ENCODE measurements at places on chromosomes 7 and 10.

- DNase-seq, result no peak
Measured at GRCh38 chr7:24313777-24314176, 29.8 kb downstream of the NPY start.

- no peak for DNase-seq
Measured at GRCh38 chr10:90847436-90847835, 10.4 kb downstream of the HTR7 start.

- no peak for DNase-seq
Measured at GRCh38 chr7:40884241-40884640, 749.4 kb downstream of the SUGCT start.

GRCh38 chr7:86778271-86778670, 134.6 kb downstream of the GRM3 start:
- DNase-seq, result no peak

DNA sequence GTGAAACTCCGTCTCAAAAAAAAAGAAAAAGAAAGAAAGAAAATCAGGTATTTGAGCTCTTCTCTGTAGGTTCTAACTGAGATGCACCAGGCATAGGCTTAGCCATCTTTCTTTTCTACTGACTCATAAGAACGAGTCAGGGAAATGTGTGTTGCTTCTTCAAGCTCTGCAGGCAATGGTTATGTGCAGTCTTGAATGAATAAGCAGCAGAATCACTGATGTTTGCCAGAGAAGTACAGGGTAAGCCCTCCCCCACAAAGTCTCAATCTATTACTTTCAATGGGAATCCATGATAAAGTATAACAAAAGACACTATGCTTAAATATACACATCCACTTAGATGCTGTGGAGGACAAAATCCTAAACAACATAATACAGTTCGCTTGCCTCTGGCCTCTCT, 239.2 kb downstream of the PARD3 start:
- no peak for DNase-seq

GRCh38 chr7:130359276-130359857, 14.8 kb downstream of the CPA5 start:
- DNase-seq, result no peak

- no peak for DNase-seq
Measured at GRCh38 chr7:155750255-155751125, 61.8 kb downstream of the SHH start.

GRCh38 chr10:97733256-97733655, 3.7 kb upstream of the ZFYVE27 start:
- no peak for DNase-seq

- no peak for DNase-seq
Measured at GRCh38 chr10:127534074-127534473, 15.0 kb upstream of the NPS start.

DNA sequence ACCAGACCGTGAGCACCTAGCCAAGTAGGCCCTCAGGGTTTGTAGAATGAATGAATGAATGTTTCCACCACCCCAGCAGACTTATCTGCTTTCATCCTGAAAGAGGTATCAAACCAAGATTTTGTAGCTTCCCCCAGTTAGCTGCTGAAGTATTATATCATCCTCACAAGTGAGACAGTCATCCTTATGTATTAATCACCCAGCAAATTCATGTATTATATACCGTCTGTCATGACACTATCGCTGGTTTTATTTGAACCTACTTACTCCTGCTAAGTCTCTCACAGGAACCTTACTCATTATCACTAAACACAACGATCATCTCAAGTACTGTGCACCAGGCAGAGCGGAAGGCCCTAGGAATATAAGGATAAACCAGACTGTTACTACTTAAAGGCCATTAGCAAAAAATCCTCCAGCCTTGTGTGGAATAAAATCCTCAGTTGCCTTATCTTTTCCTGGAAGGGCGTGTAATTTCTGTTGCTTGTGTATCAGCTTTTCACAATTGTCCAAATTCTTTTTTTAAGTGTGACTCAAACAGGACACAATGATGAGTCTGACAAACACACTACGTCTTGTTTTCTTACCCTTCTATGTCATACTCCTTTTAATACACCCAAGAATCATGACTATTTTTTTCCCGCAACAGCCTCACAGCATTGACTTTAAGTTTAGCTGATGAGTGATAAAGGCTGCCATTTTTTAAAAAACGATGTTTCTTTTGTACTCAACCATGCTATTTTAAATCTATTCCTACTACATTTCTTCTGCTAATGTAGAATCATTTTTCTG, 176.1 kb upstream of the KLF14 start:
- no peak for DNase-seq

- peak; percentile 8 for DNase-seq
Measured at GRCh38 chr10:73159038-73159648, 8.7 kb downstream of the ECD start.

GRCh38 chr7:27478084-27478483, 184.6 kb downstream of the HIBADH start:
- DNase-seq, result no peak

DNA sequence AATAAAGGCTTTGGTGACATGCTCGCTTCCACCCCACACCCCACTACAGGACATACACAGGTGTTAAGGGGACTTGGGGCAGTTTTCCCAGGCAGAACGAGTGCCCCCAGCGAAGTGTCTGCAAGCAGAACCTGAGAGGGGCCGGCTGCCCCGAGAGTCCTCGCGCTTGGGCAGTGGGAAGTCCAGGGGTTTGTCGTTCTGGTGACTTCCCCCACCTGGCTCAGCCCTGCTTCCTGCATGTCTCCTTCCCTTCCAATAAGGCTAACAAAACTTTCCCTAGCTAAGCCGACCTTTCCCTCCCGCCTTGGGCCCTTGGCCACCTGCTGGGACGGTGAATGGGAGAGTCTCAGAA, 916 bp downstream of the VWA2 start:
- no peak for DNase-seq

- DNase-seq, result no peak
Measured at GRCh38 chr7:94296881-94297280, 97.8 kb upstream of the COL1A2 start.

GRCh38 chr7:48259463-48260280, 88.4 kb downstream of the ABCA13 start:
- DNase-seq, result no peak

DNA sequence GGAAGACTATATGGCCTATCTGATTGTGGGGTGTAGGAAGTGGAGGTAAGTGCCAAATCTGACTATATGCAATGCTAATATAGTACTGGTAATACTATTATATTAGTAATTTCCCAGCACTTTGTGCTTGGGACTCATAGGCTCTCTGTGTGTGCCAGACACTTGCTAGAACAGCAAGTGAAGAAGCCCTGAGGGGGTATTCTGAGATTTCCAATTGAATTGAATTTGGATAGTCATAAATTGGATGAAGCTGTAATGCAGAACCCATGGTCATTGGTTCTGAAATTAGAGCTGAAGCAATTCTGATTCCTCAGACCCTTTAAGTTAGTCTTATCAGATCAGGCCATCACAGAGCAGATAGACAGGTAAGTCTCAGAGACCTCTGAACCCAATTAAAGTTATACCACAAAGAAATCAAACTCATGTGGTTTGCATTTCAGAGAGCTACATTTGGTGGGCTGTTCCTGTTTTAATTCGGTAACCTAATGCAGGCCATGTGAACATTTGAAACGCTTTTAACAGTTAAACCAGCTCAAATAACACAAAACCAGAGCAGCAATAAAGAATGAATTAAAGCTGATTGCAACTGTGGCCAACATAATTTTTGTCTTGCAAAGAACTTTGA, 179.5 kb downstream of the CREB5 start:
- DNase-seq, result no peak

- DNase-seq, result no peak
Measured at GRCh38 chr7:158685693-158686092, 18.9 kb downstream of the NCAPG2 start.

DNA sequence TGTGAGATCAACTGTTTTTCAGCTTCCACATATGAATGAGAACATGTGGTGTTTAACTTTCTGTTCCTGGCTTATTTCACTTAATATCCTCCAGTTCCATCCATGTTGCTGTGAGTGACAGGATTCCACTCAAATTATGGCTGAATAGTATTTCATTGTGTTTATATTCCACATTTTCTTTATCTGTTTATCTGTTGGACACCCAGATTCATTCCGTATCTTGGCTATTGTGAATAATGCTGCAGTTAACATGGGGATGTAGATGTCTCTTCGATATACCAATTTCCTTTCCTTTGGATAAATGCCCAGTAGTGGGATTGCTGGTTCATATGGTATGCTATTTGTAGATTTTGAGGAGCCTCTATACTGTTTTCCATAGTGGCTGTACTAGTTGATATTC, 47.9 kb downstream of the GALNT11 start:
- DNase-seq, result no peak

GRCh38 chr10:32266979-32267378, 80.0 kb downstream of the EPC1 start:
- no peak for DNase-seq

DNA sequence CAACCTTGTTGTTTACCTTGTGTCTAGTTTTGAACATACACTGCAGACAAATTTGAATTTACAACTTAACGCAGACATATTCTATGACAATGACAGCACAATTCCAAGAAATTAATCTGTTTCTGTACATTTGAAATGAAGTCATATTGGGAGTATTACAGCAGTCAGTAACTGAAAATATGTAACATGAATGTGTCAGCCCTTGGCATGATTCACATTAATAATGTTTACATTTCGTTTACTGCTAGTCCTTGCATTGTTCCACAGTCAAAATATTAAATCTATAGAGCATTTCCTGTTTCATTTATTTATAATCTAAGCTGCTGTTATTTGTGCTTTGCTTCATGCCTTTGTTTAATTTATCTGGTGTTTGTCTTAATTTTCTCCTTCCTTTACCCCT, 80.4 kb downstream of the NOC3L start:
- no peak for DNase-seq

GRCh38 chr7:73397521-73398281, 35.9 kb upstream of the FZD9 start:
- DNase-seq, result no peak

GRCh38 chr7:138008588-138009349, 6.9 kb upstream of the CREB3L2 start:
- DNase-seq, result peak; percentile 17

DNA sequence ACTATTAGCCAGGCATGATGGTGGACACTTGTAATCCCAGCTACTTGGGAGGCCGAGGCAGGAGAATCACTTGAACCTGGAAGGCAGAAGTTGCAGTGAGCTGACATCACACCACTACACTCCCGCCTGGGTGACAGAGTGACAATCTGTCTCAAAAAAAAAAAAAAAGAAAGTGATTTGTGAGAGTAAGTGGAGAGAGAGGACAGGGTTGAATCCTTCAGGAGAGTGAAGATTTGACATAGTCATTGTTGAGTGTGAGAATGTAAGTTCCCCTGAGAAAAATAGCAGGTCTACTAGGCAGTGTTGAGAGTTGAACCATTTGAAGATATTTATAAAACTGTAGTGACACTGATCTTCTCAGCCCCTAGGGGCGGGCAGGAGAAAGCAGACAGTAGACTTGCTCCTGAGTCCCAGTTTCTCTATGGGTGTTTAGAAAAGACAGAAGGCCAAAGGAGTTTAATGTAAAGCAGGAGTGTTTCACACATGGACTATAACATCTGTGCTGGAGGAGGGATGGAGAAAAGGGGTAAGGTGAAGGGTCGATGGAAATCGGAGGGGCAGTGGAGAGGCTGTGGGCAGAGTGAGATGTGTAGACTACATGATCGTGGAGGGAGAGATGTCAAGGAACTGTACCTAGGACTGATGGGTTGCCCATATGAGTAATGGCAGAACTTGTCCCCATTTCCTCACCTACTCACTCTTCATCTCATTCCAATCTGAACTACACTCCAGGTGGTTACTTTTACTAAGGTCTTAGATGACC, 13.7 kb upstream of the LAMB4 start:
- no peak for DNase-seq

GRCh38 chr10:61961278-61961677, 59.8 kb downstream of the ARID5B start:
- no peak for DNase-seq

DNA sequence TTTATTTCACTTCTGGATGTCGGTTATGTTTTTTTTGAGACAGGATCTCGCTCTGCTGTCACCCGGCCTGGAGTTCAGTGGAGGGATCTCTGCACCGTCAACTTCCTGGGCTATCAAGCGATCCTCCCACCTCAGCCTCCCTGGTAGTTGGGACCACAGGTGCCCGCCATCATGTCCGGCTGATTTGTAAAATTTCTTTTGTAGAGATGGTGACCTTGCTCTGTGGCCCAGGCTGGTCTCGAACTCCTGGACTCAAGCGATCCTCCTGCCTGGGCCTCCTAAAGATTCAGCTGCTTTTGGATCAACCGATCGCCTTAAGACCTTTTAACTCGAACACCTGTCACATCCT, 606 bp upstream of the RABGEF1 start:
- DNase-seq, result no peak

GRCh38 chr10:77820349-77820748, 106.2 kb downstream of the DLG5 start:
- DNase-seq, result no peak

DNA sequence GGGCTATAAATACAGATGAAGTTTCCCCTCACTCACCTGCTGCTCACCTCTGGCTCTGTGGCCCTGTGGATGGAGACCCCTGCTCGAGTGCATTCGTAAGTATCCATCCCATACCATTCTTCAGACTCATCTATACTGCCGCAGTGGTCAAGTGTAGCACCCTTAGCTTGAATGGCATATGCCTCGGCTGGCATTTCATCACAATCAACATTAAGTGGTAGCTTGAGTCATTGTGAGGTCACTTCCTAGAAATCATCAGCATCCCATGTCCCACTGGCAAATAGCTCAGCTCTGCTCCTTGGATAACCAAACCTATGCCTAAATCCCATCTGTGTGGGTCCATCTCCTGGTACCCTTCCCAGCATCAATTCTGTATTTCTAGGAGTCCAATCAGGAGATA, 38.2 kb downstream of the MDH2 start:
- no peak for DNase-seq

DNA sequence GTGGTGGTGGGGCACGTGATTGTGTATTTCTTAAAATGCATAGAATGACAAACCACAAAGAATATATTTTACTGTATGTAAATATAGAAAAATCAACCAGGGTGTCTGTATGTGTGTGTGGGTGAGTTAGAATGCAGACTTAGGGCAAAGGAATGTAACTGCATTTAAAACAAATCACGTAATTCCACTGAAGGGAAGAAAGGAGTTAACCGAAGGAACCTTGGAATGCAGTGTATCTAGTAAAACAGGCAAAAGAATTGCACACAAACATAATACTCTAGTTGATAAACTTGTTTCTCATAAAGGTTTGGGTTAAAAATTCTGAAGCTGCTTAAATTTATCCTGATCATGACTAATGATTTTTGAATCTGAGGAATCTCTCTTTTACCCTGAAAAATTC, 134.9 kb downstream of the ADRA2A start:
- no peak for DNase-seq

DNA sequence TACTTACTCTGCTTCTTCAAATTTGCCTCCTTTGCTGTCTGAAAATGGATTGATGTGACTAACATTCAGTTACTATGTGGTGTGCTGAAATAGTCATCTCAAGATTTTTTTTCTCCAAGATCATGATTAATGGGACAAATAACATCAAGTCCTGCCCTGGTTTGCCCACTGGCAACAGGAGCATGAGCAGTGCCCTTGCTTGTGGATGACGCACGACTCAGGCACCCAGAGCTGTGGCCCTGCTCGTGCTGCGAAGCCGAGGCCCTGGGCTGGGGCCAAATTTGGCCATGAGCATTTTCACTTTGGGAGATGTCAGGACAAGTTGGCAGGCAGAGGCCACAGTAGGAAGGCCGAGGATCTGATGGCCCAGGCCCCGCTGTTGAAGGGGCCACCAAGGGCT, 239.8 kb upstream of the IGFBP3 start:
- no peak for DNase-seq

- DNase-seq, result peak; percentile 7
Measured at GRCh38 chr10:89954787-89955566, 253.6 kb downstream of the KIF20B start.

- no peak for DNase-seq
Measured at GRCh38 chr7:8491106-8491505, 57.7 kb downstream of the NXPH1 start.
